Left ventricle myocardium inferior (tissue), 1 donor: ENCODE measurements at places on chromosomes 3 and 15. TPM values are rescaled to one million over a fixed set of nuclear protein-coding genes. Genes with fewer than 3 reads are reported as not detected.
A peak's percentile ranks its signal among the peaks of the same experiment; 100 is the strongest.

DNA sequence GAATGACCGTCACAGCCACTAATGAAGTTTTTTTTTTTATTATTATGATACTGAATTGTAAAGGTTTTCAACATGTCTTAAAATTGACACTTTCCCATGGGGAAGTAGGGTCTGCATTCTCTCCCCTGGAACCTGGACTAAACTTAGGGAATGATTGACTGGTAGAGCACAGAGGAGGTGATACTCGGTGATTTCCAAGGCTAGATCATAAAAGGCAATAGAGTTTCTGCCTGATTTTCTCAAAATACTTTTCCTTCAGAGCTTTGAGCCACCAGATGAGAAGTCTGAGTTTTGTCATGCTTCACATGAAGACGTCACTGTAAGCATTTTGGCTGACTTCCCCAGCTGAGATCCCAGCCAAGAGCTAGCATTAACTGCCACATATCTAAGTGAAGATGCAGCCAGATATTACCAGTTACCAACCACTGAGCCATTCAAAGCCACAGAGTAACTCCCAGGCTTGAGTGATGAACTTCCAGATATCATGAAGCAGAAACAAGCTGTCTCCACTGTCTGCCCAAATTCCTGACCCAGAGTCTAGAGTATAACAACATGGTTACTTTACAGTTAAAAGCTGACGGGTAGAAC lies 105.8 kb downstream of the LSAMP start:
- DNase-seq: peak; percentile 25
- H3K4me3 ChIP-seq: no peak overlapping the region
- no peaks in the 10 kb centered on the region for H3K36me3 ChIP-seq
- no peaks in the 10 kb centered on the region for H3K27me3 ChIP-seq

The MEIS2 gene
- 36.0 TPM for total RNA-seq

GRCh38 chr3:151620071-151620470 lies 113.7 kb upstream of the AADACL2 start:
- no peaks in the 10 kb centered on the region for H3K27me3 ChIP-seq
- H3K4me1 ChIP-seq: no peaks in the 10 kb centered on the region
- H3K4me3 ChIP-seq: no peak overlapping the region
- H3K36me3 ChIP-seq: no peaks in the 10 kb centered on the region

DNA sequence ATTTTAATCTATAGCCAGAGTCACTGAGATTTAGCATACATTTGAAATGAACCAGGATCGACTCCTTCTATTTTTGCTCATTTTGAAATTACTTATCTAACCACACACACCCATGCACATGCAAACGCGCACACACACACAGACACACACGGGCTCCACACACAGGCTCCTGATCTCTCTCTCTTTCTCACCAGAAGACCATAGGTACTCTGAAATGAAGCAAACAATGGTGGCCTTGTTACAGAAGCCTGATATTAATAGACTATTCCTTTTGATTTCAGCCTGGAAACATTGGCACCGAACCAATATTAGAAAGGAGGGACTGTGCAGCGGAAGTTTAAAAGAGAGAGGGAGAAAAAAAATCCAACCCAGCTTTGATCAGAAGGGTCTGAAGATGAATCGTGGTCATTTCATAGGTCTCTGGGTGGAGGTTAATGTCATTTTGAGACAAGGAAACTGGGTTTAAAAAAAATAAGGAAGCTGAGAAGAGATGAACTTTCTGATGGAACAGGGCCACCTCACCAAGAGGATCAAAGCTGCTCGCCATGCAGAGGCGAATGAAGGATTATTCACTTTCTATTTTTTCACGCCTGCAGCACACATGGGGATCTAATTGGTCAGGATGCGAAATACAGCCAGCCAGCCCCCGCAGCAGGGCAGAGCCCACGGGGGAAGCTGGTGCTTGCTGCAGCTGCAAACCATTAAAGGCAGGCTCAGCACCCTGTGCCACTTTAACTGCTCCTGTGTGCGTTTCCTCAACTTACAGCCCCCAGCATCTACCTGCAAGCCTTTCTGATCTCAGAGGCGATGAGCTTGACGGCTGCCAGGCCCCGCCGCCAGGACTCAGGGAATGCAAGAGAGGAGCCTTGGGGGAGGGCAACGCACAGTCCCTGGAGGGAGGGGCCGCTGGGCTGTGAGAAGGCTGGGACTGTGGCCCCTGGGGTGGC lies 88.8 kb downstream of the HES1 start:
- no peak overlapping the region for H3K4me3 ChIP-seq
- no peak overlapping the region for H3K27ac ChIP-seq
- H3K4me1 ChIP-seq: peaks cover 12% of the 10 kb centered on the region
- no peaks in the 10 kb centered on the region for H3K27me3 ChIP-seq

- H3K27me3 ChIP-seq: peaks cover 5% of the 10 kb centered on the region
- no peaks in the 10 kb centered on the region for H3K36me3 ChIP-seq
- H3K4me1 ChIP-seq: peaks cover 13% of the 10 kb centered on the region
Measured at GRCh38 chr3:134847349-134847748, 52.3 kb downstream of the EPHB1 start.

The CTDSPL gene
- total RNA-seq: 56.3 TPM

The CNTN4 gene
- 1.2 TPM for total RNA-seq
